ENCODE measurements at places on chromosomes 12 and 14.
A peak's percentile ranks its signal among the peaks of the same experiment; 100 is the strongest.

DNA sequence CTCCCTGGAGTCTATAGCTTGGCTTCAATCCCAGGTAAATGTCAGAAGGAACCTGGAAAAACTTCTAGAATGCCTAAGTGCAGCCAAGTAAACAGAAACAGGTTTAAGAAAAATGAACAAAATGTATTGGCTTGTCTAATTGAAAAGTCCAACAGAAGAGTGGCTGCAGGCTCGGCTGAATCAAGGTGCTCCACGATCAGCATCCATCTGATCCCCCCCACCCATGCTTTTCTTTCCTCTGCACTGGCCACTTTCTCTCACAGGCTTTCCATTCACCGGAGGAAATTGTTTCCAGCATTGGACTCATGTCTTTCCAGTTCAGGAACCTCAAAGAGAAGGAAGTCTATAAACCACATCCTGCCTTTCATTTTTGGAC lies 42.0 kb upstream of the C14orf180 start:
- no peak for DNase-seq

DNA sequence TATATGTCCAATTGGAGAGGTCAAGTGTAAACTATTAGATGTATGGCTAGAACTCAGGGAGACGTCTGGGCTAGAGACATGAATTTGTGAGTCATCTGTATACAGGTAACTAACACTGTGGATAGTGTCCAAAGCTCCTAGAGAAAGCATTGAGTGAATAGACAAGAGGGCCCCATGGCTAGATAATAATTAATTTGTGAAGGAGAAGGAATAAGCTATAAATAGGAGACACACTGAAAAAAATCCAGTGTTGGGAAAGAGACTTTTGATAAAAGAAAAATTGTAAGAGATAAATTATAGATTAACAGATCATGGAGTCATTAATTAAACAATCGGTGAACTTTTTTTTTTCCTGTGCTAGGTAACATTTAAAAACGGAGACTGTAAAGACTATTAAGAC lies 326.6 kb upstream of the PRICKLE1 start:
- DNase-seq: no peak

DNA sequence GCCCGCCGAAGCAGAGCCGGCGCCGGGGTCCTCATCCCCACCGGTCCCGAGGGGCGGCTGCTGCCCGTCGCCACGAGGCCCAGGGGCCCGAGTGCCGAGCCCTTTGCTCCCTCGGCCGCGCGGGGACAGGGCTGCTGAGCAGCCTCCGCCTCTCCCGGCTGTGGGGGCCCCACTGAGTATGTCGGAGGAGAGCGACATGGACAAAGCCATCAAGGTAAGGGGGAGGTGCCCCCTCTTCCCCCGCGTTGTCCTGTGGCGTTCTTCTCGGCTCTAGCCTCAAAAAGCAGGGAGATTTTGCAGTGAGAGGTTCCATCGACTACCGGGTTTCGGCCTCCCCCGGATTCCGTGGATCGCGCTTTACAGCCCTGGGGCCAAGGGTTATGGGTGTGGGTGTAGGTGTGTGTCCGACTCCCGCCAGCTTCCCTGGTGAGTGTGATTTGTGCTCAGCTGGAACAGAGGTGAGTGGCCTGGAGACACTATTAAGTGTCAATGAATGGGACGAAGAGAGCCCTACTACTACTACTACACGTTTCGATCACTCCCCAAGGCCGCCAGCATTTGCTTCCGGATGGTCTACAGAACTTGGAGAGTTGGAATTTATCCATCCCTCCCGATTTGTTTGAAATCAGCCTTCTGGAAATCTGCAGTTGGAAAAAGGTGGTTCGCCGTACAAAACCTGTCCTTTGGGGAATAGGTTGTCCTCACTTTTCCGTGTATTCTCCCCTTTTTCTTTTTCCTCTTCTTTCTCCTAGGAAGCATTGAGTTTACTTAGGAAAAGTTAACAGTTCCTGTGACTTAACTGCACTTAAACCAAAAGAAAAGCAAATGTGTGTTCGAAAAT lies 748 bp downstream of the MAPKAPK5 start:
- DNase-seq: peak; percentile 29

- no peak for DNase-seq
These were observed 129.0 kb downstream of the WIF1 start for GRCh38 chr12:64992116-64992515.

GRCh38 chr14:61678975-61679374 lies 16.3 kb upstream of the HIF1A start:
- DNase-seq: no peak

GRCh38 chr14:67817750-67818438 lies 1.5 kb upstream of the ZFYVE26 start:
- no peak for DNase-seq

DNA sequence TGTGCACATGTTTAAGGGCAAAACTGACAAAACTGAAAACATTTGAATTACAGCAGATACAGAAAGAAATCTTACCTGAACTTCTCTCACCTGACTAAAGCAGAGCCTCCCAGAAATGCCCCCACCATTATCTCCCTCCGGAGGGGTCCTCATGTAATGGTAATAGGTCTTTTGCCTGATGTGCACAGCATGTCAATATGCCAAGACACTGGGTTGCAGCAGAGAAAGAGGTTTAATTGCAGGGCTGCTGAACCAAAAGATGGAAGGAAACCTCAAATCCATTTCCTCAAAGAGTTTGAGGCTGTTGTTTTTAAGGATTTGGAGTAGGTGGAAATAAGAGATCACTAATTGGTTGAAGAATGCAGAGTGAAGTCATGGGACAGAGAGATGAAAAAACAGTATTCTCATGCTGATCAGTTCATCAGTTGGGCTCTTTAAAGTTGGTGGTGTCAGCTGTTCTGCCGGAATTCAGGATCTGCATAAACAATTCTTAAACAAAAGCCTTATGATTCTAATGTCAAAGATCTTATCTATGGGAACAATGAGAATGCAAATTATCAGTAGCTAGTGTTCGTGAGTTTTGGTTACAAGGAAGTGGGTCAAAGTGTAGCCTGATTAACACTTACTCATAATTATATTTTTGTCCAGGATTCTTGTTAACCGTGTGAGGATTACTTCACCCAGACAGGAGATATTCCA lies 18.2 kb downstream of the ANG start:
- DNase-seq: no peak
